Anterior cingulate cortex (tissue), 58 donors: ENCODE measurements at places on chromosomes 2 and 18.

- no peak for DNase-seq
Observed at GRCh38 chr18:10898417-10898974, 250.9 kb downstream of the PIEZO2 start.

DNA sequence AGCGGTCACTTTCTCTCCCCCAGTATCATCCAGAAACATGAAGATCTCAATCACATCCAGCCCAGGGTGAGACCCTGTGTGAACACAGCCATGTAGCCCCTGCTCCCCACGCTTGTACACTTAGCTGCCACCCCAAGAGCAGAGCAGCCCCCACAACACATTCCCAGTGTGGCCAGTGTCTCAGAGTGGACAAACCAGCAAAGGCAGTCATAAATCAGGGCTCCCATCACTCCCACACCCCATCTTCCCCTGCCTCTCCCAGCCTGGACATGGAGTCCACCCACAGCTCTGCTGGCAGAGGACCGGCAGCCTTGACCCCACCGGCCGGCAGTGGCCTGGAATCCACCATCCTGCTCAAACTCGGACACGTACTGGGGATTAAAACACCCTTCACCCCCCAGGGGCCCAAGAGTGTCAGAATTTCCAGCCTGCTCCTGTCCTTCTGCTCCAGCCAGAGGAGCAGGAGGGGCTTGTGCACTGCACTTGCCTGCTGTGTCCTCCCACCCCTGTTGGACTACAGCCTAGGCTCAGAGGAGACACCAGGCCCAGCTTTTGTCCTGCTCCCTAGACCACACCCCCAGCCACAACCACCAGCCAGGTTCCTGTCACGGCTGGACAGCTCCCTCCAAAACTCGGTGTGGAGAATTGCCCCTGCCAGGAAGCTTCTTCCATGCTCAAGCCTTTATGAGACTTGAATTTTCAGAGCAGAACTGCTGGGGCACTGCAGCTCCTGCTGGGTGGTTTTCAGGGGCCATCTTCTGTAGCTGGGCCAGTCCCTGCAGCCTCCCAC, 206.1 kb downstream of the SMAD2 start:
- no peak for DNase-seq

DNA sequence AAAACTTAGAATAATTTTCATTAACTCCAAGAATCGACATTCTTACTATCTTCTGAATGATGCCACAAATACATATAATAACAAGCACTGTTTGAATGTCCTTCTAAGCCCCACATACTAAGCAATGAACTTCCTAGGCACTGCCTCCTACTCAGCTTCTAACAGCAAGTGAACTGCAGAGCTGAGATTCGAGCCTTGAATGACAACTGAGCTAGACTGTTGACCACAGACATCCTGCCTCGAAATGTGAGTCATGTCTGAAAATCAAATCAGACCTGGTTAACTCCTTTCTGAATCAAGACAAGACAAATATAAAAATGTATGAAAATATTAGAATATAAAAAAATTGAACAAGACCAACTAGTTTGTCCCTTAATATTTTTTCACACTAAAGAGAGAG, 108.1 kb downstream of the MYT1L start:
- no peak for DNase-seq

DNA sequence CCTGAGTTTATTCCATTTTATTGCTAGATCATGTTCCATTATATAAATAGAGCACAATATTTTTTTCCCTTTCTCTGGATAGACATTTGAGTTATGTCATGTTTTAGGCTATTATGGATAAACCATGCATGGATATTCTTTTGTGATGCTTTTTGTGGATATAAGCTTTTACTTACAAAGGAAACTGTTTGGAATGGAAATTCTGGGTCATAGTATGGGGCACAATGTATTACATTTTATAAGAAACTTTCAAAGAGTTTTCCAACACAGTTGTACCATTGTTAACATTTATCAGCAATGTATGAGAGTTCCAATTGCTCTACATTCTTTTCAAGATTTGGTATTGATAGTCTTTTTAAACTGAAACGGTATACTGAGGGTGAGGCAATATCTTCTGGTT, 749.4 kb downstream of the SOCS6 start:
- DNase-seq = no peak

GRCh38 chr2:17542471-17542870, 2.0 kb downstream of the VSNL1 start:
- no peak for DNase-seq

GRCh38 chr2:176692533-176692932, 423.3 kb downstream of the MTX2 start:
- DNase-seq = no peak

DNA sequence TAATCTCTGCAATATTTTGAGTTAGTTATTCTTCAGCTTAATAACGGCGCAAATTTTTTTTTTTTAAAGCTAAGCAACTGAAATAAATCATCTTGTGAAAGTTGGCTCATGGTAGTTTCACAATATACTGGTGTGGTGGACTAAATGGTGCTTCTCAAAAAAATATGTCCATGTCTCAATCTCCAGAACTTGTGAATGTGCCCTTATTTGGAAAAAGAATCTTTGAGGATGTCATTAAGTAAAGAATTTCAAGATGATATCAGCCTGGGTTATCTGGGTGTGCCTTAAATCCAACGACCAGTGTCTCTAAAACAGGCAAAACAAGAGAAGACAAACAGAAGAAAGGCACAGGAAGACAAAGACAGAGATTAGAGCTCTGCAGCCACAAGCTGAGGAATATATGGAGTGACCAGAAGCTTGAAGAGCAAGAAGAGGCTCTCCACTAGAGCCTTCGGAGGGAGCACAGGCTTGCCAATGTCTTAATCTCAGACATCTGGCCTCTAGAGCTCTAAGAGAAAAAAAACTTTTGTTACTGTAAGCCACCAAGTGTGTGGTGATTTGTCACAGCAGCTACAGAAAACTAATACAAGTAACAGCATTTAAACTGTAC, 71.4 kb downstream of the HNMT start:
- no peak for DNase-seq

- no peak for DNase-seq
Observed at GRCh38 chr18:37249895-37250618, 315.5 kb downstream of the CELF4 start.
